ENCODE measurements at places on chromosomes 7 and 10.
A peak's percentile ranks its signal among the peaks of the same experiment; 100 is the strongest.

- DNase-seq: no peak
These were observed 51.3 kb upstream of the WDR11 start for GRCh38 chr10:120799849-120800248.

- no peak for DNase-seq
These were observed 127.4 kb downstream of the FAM53B start for GRCh38 chr10:124616836-124617130.

DNA sequence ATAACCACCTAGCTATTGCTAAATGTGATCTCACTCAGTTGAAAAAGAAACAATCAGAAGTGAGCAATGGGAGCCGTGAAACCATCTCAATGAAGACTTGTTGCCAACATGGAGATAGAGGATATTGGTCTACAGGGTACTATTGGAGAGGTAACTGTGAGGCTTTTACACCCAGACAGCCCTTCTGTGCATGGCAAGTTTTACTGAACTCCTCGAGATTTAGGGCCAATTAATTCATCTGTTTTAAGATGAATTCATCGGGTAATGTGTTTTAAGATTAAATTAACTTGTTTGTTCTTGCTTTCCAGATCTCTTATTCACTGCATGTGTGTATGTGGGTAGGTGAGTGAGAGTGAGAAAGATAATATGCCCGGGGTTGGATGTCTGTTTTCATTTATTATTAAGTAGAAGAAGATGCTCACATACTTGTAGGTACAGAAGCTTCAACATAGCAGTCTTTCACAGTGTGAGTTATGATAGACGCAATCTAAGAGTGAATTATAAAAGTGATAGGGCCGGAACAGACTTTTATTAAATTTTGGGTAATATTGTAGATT, 323.8 kb downstream of the EXOC4 start:
- no peak for DNase-seq

DNA sequence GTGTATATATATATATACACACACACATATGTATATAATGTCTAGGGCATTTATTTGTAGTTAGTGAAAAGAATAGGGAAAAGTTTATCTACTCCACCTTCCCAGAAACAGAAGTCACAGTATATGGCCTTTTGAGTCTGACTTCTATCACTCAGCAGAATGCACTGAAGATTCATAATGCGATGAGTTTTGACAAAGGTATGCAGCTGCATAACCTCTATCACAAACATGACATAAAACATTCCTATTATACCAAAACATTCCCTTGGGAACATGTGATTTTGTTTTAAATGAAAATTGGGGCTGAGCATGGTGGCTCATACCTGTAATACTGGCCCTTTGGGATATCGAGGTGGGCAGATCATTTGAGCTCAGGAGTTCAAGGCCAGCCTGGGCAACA, 137.3 kb upstream of the EEPD1 start:
- DNase-seq: no peak

GRCh38 chr10:109432281-109432680, 491.0 kb downstream of the XPNPEP1 start:
- no peak for DNase-seq

GRCh38 chr7:105647591-105647990, 66.3 kb upstream of the EFCAB10 start:
- DNase-seq: no peak

DNA sequence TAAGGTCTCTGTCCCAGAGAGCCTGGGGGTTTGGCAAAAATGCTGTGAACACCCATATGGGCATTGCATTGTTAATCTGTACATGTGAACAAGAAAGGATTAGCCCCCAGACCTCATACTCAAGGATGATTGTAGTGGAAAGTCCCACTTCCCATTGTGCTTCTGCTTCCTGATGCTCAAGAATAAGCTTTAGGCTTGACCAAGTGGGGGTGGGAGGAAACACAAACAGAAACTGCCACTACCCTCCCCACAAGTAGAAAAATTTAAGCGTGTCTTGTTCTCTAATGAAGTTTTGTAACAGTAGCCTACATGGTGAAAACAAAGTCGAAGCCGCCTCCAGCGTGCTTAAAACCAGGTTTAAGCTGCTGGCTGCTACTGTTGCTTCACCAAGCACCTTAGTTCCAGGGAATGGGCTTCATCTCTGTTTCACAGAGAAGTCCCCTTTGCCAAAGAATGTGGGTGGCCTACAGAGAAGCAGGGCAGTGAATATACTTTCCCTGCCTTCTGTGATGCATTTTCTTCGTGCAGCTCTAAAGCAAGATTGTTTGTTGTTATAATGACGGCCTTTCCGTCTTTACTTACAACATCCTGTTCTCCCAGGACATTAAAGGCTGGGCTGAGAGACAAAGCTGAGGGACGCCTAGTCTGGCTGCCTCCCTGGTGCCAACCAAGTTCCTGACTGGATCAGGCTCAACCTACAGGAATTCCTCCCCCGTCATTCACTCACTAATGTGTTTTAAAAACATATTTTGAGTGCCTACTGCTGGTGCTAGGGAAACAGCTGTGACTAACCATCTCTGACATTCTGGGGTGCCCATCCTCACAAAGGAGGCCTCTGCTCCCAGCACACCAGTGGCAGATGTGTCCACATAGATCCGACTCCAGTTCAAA, 32.1 kb upstream of the CCSER2 start:
- DNase-seq: no peak

- DNase-seq: no peak
These were observed 97.7 kb downstream of the WDFY4 start for GRCh38 chr10:48782386-48782785.

GRCh38 chr7:48111596-48111995, 22.5 kb downstream of the UPP1 start:
- no peak for DNase-seq

GRCh38 chr10:110993024-110993693, 73.8 kb downstream of the SHOC2 start:
- no peak for DNase-seq

DNA sequence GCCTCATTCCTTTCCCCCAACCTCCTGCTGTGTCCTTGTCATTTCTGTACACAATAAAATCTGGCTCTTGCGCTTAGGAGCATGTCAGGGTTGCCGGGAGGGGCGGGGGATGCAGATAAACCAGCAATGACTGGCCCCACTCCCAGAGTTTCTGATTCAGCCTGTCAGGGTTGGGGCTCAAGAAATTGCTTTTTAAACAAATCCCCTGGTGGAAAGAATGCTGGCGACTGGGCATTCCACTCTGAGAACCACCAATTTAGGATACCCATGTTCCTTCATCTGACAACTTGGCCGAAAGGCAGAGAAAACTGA, 376.4 kb downstream of the TCERG1L start:
- no peak for DNase-seq

GRCh38 chr10:14736600-14737081, 38.1 kb downstream of the FAM107B start:
- no peak for DNase-seq

DNA sequence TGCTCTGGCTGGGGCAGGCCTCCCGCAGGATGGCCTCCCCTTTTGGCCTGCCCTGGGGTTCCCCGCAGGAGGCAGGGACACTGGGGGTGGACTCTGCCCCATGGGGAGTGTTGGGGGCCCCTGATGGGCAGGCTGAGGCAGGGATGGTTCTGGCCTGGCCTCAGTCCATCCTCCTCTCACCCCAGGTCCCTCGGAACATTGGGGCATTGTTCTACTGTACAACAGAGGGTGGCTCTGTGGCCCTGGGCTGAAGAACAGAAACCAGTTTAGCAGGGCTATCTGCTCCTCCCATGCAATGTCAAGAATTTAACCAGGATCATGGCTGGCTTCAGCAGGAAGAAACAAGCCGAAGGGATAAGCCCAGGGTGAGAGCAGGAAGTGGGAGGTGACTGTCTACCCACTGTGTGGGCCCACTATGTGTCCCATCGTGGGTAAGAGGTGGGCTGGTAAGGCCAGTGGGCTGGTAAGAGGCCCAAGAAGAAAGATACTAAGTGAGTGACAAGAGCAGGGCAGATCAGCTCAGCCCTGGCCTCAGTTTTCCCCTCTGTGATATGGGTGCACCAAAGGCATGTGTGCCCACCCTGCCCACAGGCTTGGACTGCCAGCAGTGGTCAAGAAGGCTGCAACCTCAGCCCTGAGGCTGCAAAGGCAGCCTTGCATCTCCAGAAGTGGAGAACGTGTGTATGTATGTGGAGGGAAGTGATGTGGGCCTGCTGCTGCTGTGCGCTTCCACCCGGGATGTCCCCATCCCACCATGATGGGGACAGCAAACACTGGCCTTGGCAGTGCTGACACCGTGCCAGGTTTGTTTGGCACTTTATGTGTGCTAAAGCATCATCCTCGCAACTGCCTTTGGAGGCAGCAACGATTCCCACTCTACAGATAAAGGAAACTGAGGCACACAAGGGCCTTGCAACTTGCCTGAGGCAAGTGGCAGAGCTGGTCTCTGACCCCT, 138.9 kb downstream of the SH3PXD2A start:
- no peak for DNase-seq

- no peak for DNase-seq
These were observed 4.0 kb upstream of the PANK1 start for GRCh38 chr10:89649051-89649450.

GRCh38 chr7:141563956-141564623, 12.9 kb downstream of the AGK start:
- peak; percentile 22 for DNase-seq

GRCh38 chr10:106820579-106820978, 343.9 kb downstream of the SORCS1 start:
- DNase-seq: no peak

- DNase-seq: no peak
These were observed at the start of gene DNAJC12 for GRCh38 chr10:67837541-67838314. TSS of gene DNAJC12 (minus strand) at chr10:67838188. CDS start at chr10:67838011, 177 bp downstream.

- no peak for DNase-seq
These were observed 47.7 kb upstream of the ATRNL1 start for GRCh38 chr10:115045499-115045898.

GRCh38 chr10:44858017-44858371, 53.1 kb upstream of the TMEM72 start:
- DNase-seq: no peak

DNA sequence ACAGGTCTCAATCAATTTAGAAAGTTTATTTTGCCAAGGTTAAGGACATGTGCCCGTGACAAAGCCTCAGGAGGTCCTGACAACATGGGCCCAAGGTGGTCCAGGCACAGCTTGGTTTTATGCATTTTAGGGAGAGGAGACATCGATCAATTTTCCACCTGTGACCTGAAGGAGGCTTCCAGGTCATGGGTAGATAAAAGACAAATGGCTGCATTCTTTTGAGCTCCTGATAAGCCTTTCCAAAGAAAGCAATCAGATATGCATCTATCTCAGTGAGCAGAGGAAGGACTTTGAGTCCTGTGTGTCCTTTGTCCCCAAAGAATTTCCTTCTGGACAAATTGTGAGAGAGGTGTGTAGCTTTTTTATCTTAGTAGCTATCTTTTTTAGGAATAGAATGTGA, 15.8 kb downstream of the LRRC72 start:
- no peak for DNase-seq

Measured in stimulated activated CD4-positive, alpha-beta T cell treated with anti-CD3 and anti-CD28 coated beads, Interleukin-12 subunit alpha, Interleukin-12 subunit beta, amount 100 ng/mL, for 4 hours (primary cell).